ENCODE measurements at places on chromosomes 2 and 18.

DNA sequence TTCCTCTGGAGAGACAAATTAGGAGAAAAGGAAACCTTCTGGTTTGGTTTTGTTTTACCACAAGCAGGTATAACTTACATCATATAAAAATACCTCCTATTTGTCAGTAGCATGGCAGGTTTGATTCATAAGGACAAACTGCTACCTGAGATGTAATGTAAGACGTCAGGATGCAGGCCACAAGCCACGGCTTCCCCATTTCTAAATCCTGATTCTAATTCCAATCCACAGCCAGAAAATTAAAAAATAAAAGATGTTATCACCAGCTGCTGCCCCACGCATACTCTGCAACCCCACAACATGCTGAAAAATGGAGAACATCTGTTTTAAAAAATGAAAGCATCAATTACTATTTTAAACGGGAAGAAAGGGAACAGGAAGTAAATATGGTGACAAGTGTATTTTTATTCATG, 197.6 kb downstream of the BCL11A start:
- DNase-seq, result no peak

DNA sequence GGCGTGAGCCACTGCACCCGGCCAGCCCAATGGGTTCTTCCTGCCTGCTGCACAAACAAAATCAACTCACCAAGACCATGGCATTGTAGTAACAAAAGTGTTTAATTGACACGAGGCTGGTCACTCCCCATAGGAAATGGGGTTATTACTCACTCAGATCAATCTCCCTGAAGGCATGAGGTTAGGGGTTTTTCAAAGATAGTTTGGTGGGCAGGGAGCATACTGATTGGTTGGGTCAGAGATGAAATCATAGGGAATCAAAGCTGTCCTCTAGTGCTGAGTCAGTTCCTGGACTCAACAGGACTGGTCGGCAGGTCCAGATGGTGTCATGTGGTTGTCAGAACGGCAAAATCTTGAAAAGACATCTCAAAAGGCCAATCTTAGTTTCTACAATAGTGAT, 122.1 kb downstream of the TMEM17 start:
- no peak for DNase-seq

GRCh38 chr2:235262750-235263149, 231.1 kb upstream of the AGAP1 start:
- no peak for DNase-seq

GRCh38 chr2:113132414-113133021, 5.1 kb downstream of the IL1RN start:
- no peak for DNase-seq

- no peak for DNase-seq
Observed at GRCh38 chr2:74821177-74822126, 12.5 kb upstream of the HK2 start.

- DNase-seq, result no peak
Observed at GRCh38 chr2:196247114-196247975, 76.0 kb upstream of the STK17B start.

All from NCI-H1105 (cell line).